ENCODE measurements at places on chromosomes 7 and 10.

GRCh38 chr10:19874190-19874589, 58.0 kb downstream of the PLXDC2 start:
- DNase-seq = no peak

DNA sequence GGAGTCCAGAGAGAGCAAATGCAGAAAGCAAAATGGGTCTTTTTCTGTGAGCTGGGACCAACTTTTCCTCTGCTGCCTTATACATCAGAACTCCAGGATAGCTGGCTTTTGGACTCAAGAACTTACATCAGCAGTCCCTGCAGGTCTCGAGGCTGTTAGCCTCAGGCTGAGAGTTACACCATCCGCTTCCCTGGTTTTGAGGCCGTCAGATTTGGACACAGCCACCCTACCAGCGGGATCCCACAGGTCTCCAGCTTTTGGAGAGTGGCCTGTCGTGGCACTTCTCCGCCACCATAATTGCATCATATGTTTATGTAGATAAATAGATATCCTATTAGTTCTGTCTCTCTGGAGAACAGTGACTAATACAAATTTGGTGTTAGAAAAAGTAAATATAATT, 64.2 kb downstream of the TRIL start:
- DNase-seq = no peak

GRCh38 chr7:137681657-137682562, 164.9 kb downstream of the DGKI start:
- no peak for DNase-seq

- no peak for DNase-seq
Measured at GRCh38 chr10:79484476-79484875, 27.9 kb upstream of the EIF5AL1 start.

DNA sequence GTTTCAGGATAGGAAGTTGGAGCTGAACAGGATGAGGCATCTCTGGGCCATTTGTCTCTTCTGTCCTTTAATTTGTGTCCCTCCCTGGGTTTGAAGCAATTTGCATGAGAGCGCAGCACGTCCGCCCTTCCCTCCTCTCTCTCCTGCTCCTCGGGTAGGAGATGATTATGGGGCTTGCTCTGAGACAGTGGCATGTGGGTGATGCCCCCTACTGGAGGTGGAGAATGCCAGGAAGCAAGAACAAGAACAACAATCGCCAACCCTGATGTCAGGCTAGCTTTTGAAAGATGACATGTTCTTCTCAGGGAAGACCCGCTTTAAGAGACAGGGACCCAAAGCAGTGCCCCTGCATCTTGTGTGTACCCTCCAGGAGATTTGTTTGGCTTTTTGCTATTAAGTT, 63.9 kb upstream of the LOXL4 start:
- DNase-seq = peak; percentile 24

GRCh38 chr10:110212119-110213006, 5.0 kb downstream of the MXI1 start:
- DNase-seq = peak; percentile 40

DNA sequence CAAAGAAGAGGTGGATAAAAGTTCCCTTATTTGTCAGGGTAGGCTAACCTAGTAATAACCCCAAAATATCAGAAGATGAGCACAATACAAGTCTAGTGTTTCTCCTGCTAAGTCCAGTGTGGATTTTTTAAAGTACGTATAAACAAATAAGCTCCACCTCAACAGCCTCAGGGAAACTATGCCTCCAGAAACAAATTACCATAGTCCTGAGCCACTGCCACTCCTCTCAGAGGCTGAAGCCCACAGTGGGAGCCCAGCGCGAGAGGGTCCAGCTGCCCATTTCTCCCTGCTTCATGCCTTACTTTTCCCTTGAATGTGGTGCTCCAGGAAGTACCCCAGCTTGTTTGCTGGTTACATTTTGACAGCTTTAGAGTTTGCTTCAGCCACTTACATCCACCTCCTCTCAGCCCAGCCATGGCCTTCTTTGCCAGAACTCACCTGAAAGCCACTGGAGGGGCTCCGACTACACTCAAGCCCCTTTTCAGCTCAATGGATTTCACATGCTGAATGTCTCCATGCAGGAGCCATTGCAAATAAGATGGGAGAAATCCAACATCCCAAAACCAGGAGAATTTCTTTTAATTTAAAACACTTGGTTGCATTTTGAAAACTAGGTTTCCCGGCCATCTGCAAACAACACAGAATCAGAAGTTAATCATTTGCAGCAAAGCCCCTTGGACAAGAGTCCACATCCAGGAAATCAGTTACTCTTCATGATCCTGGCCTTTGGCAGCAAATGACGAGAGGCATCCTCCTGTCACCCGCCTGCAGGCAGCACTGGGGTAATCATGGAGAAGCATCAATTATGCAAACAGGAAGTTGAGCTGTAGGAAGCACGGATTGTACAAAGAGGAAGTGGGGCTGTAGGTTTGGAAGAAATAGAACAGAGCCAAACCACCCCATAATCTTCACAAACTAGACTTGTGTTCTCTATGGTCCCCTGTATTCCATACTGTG, 138.1 kb downstream of the HERPUD2 start:
- DNase-seq = no peak

DNA sequence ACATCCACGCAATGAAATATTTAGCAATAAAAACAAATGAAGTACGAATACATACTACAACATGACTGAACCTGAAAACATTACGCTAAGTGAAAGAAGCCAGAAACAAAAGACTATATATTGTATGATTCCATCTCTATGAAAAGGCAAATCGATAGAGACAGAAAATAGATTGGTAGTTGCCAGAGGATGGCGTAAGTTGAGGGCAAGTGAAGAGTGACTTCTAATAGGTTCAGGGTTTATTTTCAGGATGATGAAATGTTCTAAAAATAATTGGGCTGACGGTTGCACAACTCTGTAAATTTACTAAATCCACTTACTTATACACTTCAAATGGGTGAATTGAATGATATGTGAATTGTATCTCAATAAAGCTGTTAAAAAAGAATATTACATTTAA, 39.5 kb upstream of the TECTB start:
- DNase-seq = no peak

Data from CD4-positive, alpha-beta T cell (primary cell).